ENCODE measurements at places on chromosomes 7 and 10. TPM values are rescaled to one million over a fixed set of nuclear protein-coding genes. Genes with fewer than 3 reads are reported as not detected.

Gene TMEM176A
- total RNA-seq: 0.47 TPM

DNA sequence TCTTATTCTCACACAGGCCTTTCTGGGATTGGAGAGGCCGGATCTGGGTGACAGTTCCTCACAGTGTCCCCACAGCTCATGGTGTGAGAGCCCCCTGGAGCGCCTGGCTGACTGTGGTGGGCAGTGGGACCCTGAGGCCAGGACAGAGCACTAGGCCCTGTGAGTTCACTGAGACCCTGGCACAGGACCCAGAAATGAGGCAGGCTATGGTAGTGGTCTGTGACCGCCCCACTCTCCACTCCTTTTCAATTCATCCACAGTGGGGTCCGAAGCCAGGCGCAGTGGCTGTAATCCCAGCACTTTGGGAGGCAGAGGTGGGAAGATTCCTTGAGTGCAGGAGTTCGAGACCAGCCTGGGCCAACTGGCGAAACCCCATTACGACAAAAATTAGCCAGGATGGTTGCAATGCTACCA, 95.9 kb upstream of the TNRC18 start:
- no peak for DNase-seq

Gene MMP21
- not detected for total RNA-seq

Gene ACHE
- 16.1 TPM for total RNA-seq

DNA sequence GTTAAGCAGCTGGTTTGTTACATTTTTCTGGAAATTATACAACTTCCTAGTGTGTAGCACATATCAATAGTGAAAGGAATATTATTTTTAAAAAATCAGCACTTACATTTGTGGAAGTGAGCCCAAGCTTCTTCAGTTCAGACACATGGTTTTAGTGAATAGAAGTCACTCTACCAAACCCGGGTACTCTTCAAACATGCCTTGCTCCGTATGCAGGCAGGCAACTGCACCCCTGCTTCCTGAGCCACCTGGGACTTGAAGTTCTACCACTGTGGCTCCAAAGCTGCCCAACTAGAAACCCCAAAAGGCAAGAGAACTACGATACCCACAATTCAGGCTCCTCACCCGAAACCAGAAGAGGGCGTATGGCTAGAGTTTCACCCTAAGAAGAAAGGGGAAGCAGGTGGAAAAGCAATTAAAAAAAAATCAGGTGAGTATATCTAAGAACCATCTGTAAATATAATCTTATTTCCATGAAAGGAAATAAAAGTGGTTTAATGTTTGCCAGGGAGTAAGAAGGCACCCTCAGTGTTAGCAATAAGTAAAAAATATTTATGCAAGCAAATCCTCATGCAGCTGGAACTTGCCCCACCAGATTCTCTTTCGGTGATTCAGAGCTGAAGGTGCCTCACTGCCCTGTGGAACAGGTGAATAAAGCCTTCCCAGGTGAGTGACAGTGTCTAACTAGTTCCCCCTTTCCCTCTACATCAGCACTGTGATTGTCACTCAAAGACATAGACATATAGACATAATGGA, at the start of gene MACC1:
MACC1 (minus strand) TSS at position 192 of the 756 bp plus-strand sequence. CDS start 55,522 bp downstream, outside the sequence.
- DNase-seq: no peak

DNA sequence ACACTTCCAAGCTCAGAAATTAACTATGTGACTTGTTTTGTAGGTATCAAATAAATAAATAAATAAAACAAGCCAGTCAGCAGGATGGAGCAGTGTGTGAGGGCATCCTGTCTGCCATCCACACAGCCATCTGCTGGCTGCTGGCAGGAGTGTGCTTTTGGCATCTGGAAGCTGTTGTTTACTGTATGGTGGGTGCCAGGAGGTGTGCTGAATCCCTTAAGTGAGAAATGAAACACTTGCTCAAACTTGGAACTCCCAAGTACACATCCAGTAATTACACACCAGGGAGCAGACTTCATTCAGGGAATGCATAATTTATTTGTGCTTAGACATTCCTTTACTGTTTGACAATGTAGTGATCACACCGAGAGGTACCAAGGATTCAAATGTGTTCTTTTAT, 16.9 kb upstream of the TAX1BP1 start:
- DNase-seq: no peak

DNA sequence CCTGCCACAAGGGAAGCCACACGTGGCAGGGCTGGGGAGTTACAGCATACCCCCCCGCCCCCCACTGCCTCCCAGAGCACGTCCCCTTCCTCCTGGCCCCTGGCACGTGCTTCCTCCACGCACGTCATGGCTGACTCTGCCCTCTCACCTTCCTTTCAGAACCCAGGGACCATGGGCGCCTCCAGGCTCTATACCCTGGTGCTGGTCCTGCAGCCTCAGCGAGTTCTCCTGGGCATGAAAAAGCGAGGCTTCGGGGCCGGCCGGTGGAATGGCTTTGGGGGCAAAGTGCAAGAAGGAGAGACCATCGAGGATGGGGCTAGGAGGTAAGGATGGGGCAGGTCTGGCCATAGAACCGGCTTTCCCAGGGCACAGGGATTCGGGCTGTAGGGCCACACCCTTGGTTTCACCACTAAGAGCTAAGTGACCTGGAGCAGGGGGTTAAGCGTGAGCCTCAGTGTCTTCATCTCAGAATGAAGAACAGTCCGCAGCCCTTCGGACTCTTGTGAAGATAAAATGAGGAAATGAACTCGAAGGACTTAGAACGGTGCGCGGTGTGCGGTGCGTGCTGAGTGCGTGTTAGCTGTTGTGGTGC, 2.5 kb downstream of the NUDT1 start:
- DNase-seq: no peak

GRCh38 chr7:37476428-37476827, 27.8 kb upstream of the ELMO1 start:
- DNase-seq: no peak

- no peak for DNase-seq
Measured at GRCh38 chr7:26694141-26694540, 170.2 kb downstream of the SKAP2 start.

Gene CLRN3
- 0.62 TPM for total RNA-seq

Gene PALD1
- 8.9 TPM for total RNA-seq

GRCh38 chr7:45660901-45661211, 86.7 kb downstream of the ADCY1 start:
- DNase-seq: no peak
